ENCODE measurements at places on chromosomes 1 and 21.

DNA sequence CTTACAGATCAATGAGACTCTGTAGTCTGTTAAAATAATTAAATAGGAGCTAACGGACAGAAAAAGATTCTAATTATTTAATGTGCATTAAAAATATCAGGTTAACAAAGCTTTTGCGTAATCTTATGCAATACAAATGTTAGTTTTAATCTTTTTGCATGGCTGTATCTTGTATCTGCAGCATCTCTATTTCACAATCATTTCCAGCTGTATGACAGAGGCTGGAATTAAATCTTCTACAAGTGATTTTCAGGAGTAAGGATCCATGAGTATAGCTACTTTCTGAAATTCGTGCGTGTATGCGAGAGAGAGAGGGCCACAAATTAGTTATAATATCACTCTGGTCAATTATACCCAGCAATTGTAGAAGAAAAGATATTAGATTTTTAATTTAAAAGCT lies 1446.8 kb downstream of the NCAM2 start:
- no peak for DNase-seq

GRCh38 chr1:30153743-30154449 lies 569.5 kb downstream of the MATN1 start:
- DNase-seq, result no peak

DNA sequence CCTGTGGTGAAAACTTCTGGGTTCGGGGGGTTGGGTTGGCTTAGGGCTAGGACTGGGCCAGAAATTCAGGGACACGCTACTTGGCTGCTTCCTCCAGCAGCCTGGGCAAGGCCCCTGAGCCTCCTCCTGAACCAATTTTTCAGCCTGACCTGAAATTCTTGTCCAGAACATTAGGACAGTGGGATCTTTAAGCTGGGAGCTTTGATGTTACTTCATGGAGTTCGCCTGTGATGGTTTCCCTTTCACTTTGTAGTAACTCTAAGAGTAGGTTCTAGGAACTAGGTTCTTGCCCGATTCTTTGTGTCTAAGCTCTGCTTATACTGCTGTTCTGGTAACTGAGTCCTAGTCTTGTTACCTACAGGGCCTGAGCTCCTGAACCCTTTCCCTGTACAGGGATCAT lies 75.3 kb downstream of the S1PR1 start:
- DNase-seq, result no peak

DNA sequence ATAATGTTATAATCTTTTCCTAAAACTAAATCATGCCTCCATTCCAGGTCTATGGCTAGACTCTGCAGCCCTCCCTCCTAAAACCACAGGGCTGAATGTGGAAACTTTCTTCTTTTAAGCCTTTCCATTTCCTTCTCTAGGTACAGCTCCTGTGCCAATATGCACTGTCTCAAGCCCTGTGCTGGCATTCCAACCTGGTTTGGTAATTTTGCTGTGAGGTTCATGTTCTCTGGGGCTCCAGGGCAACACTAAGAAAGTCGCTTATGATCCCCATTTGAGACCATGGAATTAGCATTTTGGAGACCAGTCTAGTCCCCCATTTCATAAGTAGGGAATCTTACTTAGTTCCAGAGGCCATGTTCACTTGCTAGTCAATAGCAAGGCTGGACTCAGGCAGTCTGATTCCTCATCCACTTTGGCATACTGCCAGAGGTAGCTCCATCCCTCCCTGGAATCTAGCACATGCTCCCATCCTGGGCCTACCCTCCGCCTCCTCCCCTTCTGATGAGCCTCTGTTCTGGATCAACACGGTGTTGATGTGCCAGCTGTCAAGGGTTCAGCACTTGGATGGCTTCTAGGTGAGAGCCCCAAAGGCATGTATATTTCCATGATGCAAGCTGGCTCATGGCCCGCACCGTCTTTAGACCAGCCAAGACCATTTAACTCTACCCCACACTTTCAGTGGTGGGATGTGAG lies 36.5 kb downstream of the ZMYND12 start:
- DNase-seq, result peak; percentile 88

GRCh38 chr1:174008979-174009378 lies 13.2 kb downstream of the RC3H1 start:
- DNase-seq, result no peak

- no peak for DNase-seq
Measured at GRCh38 chr1:64098846-64099582, 104.4 kb upstream of the UBE2U start.

- DNase-seq, result no peak
Measured at GRCh38 chr1:109763646-109764415, at the start of gene EPS8L3. Gene EPS8L3 (minus strand): TSS chr1:109763923. CDS start chr1:109761749, 2,174 bp downstream.

- DNase-seq, result no peak
Measured at GRCh38 chr1:4741876-4742423, 87.5 kb downstream of the AJAP1 start.

- DNase-seq, result no peak
Measured at GRCh38 chr1:228315484-228315944, 91.1 kb downstream of the TRIM11 start.
